HS-27A (cell line): ENCODE measurements at places on chromosomes 3 and 15.

DNA sequence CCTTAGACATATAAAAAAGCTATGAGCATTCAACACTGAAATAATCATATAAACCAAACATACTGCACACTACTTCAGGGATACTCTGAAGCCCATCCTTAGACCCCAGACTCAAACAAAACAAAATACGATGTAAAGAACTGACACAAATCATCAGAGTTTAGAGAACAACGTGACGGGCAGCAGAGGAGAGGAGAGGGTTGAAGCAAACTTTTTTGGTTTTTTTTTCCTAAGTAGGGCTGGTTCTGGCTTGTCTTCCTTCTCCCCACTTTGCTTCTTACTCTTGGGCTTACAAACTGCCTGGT lies 34.7 kb downstream of the GAP43 start:
- DNase-seq, result no peak

DNA sequence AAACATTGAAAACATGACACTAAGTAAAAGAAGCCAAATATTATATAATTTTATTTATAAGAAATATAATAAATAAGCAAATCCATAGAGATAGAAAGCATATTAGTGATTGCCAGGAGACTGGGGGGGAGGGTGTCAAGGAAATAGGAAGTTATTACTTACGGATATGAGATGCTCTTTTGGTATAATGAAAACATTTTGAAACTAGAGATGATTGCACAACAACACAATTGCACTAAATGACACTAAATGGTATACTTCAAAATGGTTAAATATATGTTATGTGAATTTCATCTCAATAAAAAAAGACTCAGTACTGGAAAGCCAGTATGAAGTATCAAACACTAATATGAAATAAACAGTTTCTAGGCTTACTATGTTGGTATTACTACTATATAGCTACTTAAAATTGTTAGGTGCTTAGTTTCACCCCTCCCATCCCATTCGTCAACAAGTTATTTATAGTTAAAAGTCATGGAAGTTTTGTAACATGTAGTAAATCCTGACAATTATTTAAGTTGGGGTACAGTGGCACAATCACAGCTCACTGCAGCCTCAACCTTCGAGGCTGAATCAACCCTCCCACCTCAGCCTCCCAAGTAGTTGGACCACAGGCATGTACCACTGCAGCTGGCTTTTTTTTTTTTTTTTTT lies 43.7 kb downstream of the STAG1 start:
- no peak for DNase-seq

GRCh38 chr15:42275780-42276391 lies 2.7 kb upstream of the TMEM87A start:
- DNase-seq, result no peak

- DNase-seq, result peak; percentile 91
Measured at GRCh38 chr3:160399125-160400029, at the start of the genes IFT80 and SMC4. IFT80 (minus strand) TSS chr3:160399225; CDS start chr3:160384600, 14,625 bp downstream. SMC4 (plus strand) TSS chr3:160399650; CDS start chr3:160400827, 1,177 bp downstream.

GRCh38 chr3:67033079-67033478 lies 35.0 kb downstream of the KBTBD8 start:
- no peak for DNase-seq

GRCh38 chr3:153146191-153147053 lies 15.6 kb upstream of the RAP2B start:
- DNase-seq, result no peak

DNA sequence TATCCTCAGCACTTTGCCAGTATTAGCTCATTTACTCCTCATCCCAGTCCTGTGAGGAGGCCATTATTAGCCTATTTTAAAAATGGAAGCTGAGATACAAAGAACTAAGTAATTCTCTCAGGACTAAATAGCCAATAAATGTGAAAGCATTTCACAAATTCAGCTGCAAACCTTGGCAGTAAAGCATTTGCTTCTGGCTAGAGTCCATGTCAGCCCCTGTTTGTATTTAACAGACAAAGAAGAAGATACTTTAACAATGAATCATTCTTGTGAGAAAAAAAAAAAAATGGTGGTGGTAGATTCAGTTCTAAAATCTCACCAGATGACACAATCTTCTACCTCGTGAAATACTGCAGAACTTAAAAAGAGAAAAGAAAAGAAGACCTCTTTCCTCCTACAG lies 85.0 kb upstream of the CNTN6 start:
- no peak for DNase-seq
